ENCODE measurements at places on chromosomes 3 and 15.

GRCh38 chr3:115164374-115165221 lies 17.5 kb upstream of the ZBTB20 start:
- no peaks in the 10 kb centered on the region for H3K36me3 ChIP-seq
- peak; percentile 34 for DNase-seq
- no peak overlapping the region for H3K27ac ChIP-seq
- H3K4me3 ChIP-seq = no peak overlapping the region
- 0 out of 2 replicates have a peak, but pooled peaks cover 7% of the 10 kb centered on the region for H3K4me1 ChIP-seq
- no peaks in the 10 kb centered on the region for H3K27me3 ChIP-seq

- peaks cover 10% of the 10 kb centered on the region for H3K4me1 ChIP-seq
- H3K4me3 ChIP-seq = no peak overlapping the region
- H3K36me3 ChIP-seq = no peaks in the 10 kb centered on the region
- H3K27ac ChIP-seq = no peak overlapping the region
- DNase-seq = no peak
Measured at GRCh38 chr3:150260398-150260710, 147.7 kb upstream of the TSC22D2 start.

DNA sequence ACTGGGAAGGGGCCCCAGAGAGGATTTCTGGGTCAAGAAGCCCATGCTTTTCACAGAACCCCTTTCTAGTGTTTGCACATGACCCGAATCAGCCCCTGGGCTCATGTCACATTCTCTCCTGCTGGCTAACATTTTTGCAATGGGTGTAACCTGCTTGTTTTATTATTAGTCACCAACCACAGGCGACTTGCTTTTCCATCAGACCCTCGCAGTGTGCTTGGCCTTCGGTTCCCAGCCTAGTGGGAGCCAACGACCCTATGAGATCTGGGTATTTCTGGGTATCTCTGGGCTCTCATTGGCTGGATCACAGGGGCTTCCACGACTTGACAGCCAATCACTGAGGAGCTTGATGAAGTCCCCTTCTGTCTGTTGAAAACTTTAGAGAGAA lies 11.0 kb upstream of the FBLN2 start:
- H3K27me3 ChIP-seq = no peaks in the 10 kb centered on the region
- H3K4me3 ChIP-seq = no peak overlapping the region
- peak overlapping the region; percentile 100 for H3K27ac ChIP-seq
- peaks cover 58% of the 10 kb centered on the region for H3K4me1 ChIP-seq

- H3K4me1 ChIP-seq = no peaks in the 10 kb centered on the region
- no peaks in the 10 kb centered on the region for H3K36me3 ChIP-seq
- H3K27ac ChIP-seq = no peak overlapping the region
- no peaks in the 10 kb centered on the region for H3K27me3 ChIP-seq
- no peak overlapping the region for H3K4me3 ChIP-seq
Measured at GRCh38 chr3:171157286-171157685, 130.8 kb upstream of the SLC2A2 start.

DNA sequence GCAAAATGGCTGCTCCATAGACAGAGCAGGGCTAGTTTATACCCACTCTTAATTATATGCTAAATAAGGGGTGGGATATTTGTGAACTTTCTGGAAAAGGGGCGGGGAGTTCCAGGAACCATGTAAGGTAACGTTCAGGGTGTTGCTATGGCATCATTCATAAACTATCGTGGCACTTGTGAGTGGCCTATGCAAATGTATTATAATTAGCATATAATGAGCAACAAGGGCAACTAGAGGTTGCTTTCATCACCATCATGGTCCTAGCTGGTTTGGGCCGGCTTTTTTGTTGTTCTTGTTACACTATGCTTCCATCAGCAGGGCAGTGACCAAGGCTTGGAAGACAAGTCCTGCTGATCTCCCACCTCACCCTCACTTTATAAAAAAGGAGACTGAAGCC lies 43.2 kb upstream of the FGD5 start:
- H3K36me3 ChIP-seq = no peaks in the 10 kb centered on the region
- no peaks in the 10 kb centered on the region for H3K4me1 ChIP-seq
- H3K27ac ChIP-seq = no peak overlapping the region

- no peak for DNase-seq
- no peaks in the 10 kb centered on the region for H3K4me1 ChIP-seq
- H3K4me3 ChIP-seq = no peak overlapping the region
- 0 out of 2 replicates have a peak, but pooled peaks cover 9% of the 10 kb centered on the region for H3K27me3 ChIP-seq
- H3K36me3 ChIP-seq = no peaks in the 10 kb centered on the region
Measured at GRCh38 chr15:59722476-59722875, 33.4 kb upstream of the BNIP2 start.

- peak; percentile 9 for DNase-seq
- H3K4me3 ChIP-seq = no peak overlapping the region
- H3K4me1 ChIP-seq = peaks cover 22% of the 10 kb centered on the region
- no peak overlapping the region for H3K27ac ChIP-seq
Measured at GRCh38 chr15:58016581-58017175, 48.8 kb downstream of the ALDH1A2 start.

GRCh38 chr3:147945968-147946519 lies 536.9 kb downstream of the ZIC1 start:
- H3K27ac ChIP-seq = peak overlapping the region; percentile 60
- DNase-seq = peak; percentile 85
- H3K4me3 ChIP-seq = peak overlapping the region; percentile 61
- H3K4me1 ChIP-seq = peaks cover 36% of the 10 kb centered on the region
- H3K36me3 ChIP-seq = no peaks in the 10 kb centered on the region

DNA sequence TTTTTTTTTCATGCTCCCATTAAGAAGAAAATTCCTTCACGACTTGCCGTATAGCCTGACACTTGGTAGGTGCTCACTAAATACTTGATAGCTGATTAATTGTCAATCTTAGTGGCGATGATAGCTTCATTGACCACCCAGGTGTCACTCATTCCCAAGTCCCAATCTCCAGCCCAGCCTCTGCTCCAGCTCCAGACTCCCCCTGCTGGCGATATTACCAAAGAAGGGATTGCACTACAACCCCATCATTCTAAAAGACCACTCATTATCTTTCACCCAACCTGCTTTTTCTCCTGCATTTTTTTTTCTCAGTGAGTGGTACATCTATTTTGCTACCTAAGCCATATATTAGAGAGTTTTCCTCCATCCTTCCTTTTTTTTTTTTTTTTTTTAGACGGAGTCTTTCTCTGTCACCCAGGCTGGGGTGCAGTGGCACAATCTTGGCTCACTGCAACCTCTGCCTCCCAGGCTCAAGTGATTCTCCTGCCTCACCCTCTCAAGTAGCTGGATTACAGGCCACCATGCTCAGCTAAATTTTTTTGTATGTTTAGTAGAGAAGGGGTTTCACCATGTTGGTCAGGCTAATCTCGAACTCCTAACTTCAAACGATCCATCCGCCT lies 19.5 kb upstream of the COMMD2 start:
- H3K27me3 ChIP-seq = no peaks in the 10 kb centered on the region
- DNase-seq = peak; percentile 71
- H3K4me3 ChIP-seq = no peak overlapping the region
- no peaks in the 10 kb centered on the region for H3K4me1 ChIP-seq
- no peaks in the 10 kb centered on the region for H3K36me3 ChIP-seq

DNA sequence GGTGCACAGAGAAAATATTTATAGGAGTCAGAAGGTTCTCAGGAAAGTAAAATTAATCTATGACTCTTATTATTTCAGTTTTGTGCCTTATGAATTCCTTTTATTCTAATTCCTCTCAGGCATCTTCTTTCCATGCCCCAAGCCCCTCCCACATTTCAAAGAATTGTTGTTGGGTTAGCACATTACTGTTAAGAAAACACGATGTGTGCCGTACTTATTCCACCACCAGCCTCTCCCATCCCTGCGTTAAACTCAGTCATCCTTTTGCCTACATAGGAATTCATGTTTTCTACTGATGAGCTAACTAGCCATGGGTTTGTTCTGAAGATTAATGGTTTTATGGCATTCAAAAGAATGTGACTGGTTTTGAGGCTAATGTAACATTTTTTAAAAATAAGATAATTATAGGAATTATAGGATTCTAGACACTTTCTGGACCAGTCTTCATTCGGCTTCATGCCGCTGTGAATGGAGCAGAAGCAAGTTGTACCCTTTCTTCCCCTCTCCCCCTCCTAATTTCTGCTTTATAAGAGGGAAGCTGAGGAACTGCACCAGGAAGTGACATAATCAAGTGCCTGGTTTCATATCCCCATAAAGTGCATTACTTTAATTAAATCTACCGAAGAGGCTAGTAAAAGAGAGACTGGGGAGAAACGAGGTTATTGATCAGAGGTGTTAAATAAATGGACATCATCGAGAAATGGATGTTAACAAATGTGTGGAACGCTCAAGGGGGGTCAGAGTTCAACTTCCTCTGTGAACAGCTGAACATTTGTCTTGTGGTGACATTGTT lies 12.3 kb upstream of the MB21D2 start:
- no peak for DNase-seq
- H3K4me3 ChIP-seq = no peak overlapping the region
- no peak overlapping the region for H3K27ac ChIP-seq
- peaks cover 8% of the 10 kb centered on the region for H3K4me1 ChIP-seq

GRCh38 chr3:125045194-125045593 lies 10.6 kb downstream of the HEG1 start:
- H3K4me1 ChIP-seq = peaks cover 83% of the 10 kb centered on the region
- H3K36me3 ChIP-seq = peaks cover 33% of the 10 kb centered on the region
- DNase-seq = peak; percentile 54
- H3K27ac ChIP-seq = peak overlapping the region; percentile 1
- no peak overlapping the region for H3K4me3 ChIP-seq

- H3K27me3 ChIP-seq = no peaks in the 10 kb centered on the region
- peak; percentile 84 for DNase-seq
- H3K27ac ChIP-seq = peak overlapping the region; percentile 12
- H3K4me1 ChIP-seq = peaks cover 16% of the 10 kb centered on the region
Measured at GRCh38 chr3:9746330-9746729, 3.4 kb upstream of the OGG1 start.

GRCh38 chr15:100092034-100092433 lies 249.7 kb downstream of the ADAMTS17 start:
- no peaks in the 10 kb centered on the region for H3K27me3 ChIP-seq
- H3K27ac ChIP-seq = no peak overlapping the region
- no peak overlapping the region for H3K4me3 ChIP-seq
- no peak for DNase-seq

DNA sequence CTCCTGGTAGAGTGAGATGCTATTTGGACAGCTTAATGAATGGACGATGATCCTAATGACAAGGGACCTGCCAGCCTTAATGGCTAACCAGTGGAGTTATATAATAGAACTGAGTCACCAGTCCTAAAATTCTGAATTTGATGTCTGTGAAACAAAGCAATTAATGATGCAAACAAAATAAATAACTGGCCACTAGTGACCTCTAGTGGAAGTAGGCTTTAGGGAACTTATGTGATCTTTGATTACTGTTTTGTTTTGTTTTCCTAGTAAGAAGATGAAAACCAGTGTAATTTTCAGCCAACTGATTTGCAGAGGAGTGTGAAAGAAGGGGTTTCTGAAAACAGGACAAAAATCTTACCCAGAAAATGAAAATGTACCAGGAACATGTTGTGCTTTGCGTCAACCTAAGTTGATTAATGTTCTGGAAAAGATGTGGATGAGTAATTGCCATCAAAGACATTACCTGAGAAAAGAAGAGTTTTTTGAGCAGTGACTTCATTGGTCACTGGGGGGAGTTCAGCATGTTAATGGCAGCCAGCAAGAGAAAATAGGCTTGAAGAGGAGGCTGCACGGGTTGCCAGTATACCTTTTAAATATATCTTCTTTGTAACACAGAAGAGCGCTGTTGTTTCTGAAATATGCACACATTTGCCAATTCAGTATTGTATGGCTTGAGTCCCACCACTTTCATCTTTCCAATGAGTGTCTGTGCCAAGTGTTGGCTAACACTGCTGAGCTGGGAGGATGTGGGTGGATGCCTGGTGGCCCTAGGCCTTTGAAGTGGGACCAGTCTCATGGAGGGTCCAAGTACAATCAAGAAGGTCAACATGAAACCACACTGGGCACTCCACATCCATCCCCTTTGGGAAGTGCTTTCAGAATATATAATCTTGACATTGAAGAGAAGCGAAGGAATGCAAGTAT lies 9.3 kb downstream of the VEPH1 start:
- peak; percentile 78 for DNase-seq
- H3K27ac ChIP-seq = no peak overlapping the region
- no peaks in the 10 kb centered on the region for H3K36me3 ChIP-seq
- H3K4me1 ChIP-seq = peaks cover 25% of the 10 kb centered on the region

GRCh38 chr15:62241135-62241770 lies 76.2 kb upstream of the C2CD4B start:
- H3K4me1 ChIP-seq = no peaks in the 10 kb centered on the region
- no peaks in the 10 kb centered on the region for H3K27me3 ChIP-seq
- no peaks in the 10 kb centered on the region for H3K36me3 ChIP-seq
- H3K27ac ChIP-seq = no peak overlapping the region

GRCh38 chr15:49621401-49621811 lies 558 bp downstream of the DTWD1 start:
- no peaks in the 10 kb centered on the region for H3K27me3 ChIP-seq
- peaks cover 46% of the 10 kb centered on the region for H3K4me1 ChIP-seq
- H3K27ac ChIP-seq = peak overlapping the region; percentile 94
- peak overlapping the region; percentile 84 for H3K4me3 ChIP-seq
- peak; percentile 32 for DNase-seq

DNA sequence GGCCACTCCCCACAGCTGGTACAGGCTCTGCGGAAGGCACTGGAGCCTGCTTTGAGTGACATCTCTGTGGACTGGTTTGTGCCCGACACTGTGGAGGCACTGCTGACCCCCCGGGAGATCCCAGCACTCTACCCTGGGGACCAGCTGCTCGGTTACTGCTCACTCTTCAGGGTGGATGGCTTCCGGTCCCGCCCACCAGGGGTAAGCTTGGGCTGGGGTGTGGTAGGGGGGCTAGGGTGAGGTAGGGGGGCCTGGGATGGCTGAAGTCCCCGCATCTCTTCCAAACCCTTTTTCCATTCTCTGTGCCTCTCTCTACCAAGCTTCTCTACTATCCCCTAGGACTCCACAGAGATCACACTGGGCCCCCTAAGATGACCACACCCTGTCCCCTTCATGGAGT lies 7.8 kb downstream of the VWA5B2 start:
- no peak overlapping the region for H3K4me3 ChIP-seq
- H3K27ac ChIP-seq = no peak overlapping the region
- no peaks in the 10 kb centered on the region for H3K36me3 ChIP-seq
- H3K27me3 ChIP-seq = no peaks in the 10 kb centered on the region

Data from GM23248 (cell line).